CD4-positive, alpha-beta T cell treated with Interleukin-4 for 1 hour (primary cell): ENCODE measurements at places on chromosomes 6 and 20.

GRCh38 chr6:166554316-166554715, 32.2 kb downstream of the RAMACL start:
- DNase-seq = no peak

DNA sequence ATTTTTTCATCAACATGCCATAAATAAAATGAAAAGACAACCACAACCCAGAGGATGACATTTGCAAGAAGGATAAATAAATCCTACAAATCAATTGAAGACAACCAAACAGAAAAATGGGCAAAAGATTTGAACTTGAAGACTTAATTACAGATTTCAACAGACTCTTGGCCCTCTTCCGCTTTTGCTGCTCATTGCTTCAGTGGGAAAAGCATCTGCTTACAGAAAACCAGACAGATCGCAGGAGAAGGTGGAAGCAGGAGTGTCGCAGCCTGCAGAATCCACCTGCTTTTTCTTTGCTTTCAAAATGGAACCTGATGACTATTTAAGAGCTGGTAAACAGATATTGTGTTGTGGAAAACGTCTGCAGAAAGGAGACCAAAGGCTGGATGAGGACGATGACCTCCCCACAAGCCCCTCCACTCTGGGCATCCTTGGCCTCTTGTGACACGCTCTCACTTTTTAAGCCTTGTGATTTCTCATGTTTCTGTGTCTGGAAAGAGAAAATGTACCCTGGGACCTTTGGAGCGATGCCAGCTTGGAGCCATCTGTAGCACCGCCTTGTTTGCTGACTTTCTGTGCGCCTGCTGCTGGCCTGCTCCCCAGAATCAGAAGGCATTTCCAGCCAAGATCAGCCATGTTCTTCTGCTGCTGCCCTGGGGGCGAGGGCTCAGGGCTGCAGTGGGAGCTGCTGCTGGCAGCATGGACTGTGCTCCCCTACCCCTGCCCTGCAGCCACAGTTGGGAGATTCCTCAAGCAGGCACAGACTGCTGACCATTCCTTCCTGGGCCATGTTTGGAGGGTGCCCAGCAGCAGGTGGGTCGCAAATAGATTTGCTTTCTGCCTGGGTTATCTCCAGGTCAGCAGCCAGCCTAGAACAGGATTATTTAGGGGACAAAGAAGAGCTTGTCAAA, 3.6 kb upstream of the CSTL1 start:
- no peak for DNase-seq

DNA sequence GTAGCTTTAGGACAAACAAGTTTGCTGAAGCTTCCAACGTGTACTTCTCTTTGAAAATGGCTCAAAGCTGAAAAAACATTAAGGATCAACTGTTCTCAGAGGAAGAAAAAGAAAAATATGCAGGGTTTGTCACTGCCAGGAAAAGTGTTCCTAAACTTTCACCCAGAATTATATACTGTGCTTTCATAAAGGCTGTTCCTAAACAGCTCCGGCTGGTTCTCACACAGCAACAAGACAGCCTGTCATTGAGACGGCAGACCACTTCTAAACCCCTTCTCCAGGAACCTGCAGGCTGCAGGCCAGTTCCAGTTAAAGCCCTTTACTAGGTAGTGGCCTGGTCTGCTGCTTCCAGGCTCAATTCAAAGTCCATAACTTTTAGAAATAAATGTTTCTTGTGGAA, 97.4 kb upstream of the SOX4 start:
- no peak for DNase-seq

DNA sequence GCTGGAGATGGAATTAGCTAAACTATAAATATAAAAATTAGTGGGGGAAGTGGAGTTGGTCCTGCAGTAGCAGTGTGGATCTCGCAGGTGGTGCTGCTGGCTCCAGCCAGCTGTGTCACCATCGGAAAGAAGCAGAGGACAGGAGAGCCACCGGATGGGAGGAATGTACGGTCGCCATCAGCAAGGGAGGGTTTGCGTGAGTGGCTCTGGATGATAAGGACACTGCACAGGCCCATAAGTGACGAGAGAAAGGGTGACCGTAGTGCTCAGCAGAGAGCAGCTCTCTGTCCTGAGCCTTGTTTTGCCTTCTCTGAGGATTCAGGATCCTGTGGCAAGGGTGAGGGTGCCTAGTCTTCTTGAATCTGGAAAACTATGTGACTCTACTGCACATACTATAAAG, 378.7 kb downstream of the ZFAND3 start:
- no peak for DNase-seq

DNA sequence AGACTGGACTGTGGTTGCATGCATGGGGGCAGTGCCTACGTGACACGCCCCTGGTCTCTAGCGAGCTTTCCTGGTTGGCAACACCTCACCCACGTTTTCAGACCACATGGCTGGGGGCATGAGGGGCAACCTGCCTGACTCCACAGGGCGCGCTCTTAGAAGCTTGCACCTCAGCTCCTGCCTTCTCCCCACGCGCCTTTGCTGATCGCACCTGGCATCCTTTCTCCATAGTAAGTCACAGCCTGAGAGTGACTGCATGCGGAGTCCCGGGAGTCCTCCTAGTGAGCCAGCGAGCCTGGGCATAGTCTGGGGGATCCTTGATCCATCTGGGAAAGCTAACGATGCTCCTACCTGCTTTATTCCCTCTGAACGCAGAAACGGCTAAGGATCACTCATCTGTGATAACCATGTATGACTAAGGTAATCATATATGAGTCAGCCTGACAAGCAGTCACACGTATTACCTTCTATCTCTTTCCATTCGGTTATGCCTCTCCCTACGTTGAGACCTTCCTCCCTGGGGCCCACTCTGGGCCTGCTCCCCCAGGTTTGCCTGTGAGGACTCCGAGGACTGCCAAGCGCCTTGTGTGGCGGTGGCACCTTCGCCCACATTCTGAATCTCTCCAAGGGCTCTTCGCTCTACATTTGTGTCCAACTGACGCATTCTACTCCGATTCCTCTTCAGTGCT, 4.5 kb downstream of the TCFL5 start:
- no peak for DNase-seq

GRCh38 chr6:108476376-108476775, 84.3 kb upstream of the FOXO3 start:
- DNase-seq = no peak

DNA sequence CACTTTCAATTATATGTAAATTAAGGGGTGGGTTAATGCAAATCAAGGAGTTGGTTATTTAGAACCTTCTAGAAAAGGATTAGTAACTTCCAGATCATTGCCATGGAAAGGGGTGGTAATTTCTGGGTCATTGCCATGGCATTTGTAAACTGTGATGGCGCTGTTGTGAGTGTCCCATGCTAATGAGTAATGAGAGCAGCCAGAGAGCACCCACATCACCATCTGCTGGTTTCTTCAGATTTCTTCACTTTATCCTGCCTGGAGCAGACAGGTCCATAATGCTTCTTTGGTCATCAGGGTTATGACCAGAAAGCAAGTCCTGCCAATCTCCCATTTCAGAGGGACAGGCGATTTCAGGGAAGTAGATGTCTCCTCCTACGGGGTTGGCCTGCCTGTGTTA, 311.3 kb upstream of the CNR1 start:
- DNase-seq = no peak

DNA sequence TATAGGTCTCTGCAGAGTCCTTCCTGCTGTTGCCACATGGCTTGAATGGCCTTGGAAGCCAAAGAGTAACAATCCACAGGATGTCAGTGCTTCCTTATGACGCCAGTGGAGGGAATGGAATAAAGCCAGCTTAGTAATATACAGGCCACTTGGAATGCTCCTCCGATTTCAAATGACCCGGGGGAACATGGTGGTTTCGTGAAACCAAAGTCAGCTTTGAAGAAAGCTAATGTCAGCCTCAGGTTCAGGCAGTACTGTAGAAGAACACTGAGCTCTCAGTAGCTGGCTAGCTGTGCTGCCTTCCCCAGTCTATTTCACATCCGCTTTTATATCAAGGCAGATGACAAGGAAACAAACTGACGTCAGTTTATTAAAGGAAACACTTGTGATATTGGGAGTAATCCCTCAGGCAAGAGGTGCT, 189.1 kb downstream of the DTNBP1 start:
- no peak for DNase-seq

DNA sequence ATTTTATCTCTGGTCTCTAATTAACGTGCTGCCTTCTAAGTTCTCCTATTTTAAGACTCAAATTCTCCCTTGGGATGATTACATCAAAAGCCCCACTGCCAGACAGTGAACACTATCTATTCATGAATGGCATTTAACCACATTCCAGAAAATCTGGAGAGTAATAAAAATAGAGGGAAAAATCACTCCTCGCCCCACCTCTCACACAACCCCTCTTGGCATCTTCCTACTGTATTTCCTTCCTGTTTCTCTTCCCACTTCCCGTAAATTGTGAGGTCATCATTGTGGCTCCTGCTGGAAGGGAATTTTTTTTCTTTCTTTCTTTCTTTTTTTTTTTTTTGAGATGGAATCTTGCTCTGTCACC, 31.5 kb downstream of the RAB44 start:
- no peak for DNase-seq

GRCh38 chr20:25018841-25019240, 26.3 kb upstream of the APMAP start:
- DNase-seq = no peak

DNA sequence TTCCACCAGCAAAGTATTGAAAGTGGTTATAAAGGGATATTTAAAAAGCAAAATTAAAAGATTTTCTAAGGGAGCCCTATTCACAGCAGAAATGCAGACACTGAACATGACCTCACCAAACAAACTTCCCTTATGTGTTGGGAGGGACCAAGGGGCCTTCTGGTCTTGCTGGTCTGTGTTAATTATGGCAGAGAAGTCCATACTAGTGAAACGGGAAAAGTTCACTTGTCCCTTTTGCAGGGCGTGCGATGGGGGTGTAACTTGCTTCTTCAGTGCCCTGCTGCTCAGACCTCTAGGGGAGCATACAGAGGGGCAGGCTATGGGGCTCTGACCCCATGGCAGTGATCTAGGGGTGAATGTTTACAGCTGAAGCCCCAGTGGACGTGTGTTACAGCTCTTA, 53.0 kb upstream of the ZNF337 start:
- DNase-seq = no peak

DNA sequence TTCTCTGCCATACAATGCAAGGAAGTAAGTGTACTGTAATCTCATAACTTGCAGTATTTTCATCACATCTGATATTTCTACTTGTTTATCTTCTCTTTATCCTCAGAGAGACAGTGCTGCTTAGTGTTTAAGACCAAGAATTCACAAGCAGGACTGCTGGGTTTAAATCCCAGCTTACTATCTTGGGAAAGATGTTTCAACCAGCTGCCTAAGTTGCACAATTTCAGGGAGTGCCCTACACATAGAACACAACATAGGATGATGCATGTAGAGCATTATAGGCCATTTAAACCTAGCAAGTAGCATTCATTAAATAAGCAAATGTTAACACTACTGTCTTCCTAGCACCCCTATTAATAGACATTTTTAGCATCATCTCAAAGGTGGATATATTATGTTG, 205.2 kb upstream of the CEP162 start:
- no peak for DNase-seq

DNA sequence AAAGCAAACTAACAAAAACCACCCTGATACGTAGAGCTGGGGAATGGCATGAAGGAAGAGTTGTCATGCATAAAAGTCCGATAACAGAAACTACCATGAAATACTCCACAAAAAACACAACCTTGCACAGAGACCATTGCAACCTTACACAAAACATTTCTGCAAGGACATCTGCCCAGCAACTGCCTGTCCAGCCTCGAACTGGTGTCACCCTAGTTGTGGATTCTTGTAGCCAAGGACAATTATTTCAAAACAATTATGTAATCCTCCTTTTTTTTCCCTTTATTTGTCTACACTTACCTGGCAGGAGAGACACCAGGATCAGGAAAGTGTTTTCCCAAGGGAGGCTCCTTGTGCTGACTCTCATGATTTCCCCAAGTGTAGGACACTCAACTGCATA, 232.5 kb upstream of the SYNDIG1 start:
- DNase-seq = no peak

DNA sequence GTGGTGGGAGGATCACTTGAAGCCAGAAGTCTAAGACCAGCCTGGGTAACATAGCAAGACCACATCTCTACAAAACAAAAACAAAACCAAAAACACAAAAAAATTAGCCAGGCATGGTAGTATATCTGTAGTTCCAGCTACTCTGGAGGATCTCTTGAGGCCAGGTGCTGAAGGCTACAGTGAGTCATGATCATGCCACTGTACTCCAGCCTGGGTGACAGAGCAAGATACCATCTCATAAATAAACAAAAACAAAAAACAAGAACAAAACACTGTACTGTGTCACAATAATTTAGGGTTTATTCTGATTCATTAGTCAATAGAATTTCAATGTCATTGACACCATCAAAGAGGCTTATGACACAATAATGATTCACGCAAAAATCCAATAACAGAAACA, 1121.7 kb upstream of the MAP3K7 start:
- DNase-seq = no peak

- no peak for DNase-seq
Measured at GRCh38 chr20:14570811-14571210, 233.4 kb upstream of the FLRT3 start.

GRCh38 chr6:39256294-39256940, 27.1 kb upstream of the KCNK5 start:
- DNase-seq = no peak

DNA sequence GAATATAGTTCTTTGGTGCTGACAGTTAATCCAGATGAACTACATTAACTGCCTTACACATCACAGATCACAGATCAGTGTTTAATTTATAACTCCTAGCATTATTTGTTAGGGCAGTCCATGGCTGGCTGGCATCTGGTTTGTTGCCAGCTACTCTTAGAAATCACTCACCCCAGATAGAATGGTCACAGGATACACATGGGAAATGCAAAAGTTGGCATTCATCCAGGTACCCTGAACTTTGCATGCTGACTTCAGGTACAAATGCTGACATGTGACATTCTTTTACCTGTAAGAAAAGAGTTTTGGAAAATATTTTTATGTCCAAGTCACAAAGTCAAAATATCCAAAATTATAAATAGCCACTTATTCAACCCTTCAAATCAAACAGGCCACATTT, 20.2 kb downstream of the FBXL4 start:
- DNase-seq = no peak

DNA sequence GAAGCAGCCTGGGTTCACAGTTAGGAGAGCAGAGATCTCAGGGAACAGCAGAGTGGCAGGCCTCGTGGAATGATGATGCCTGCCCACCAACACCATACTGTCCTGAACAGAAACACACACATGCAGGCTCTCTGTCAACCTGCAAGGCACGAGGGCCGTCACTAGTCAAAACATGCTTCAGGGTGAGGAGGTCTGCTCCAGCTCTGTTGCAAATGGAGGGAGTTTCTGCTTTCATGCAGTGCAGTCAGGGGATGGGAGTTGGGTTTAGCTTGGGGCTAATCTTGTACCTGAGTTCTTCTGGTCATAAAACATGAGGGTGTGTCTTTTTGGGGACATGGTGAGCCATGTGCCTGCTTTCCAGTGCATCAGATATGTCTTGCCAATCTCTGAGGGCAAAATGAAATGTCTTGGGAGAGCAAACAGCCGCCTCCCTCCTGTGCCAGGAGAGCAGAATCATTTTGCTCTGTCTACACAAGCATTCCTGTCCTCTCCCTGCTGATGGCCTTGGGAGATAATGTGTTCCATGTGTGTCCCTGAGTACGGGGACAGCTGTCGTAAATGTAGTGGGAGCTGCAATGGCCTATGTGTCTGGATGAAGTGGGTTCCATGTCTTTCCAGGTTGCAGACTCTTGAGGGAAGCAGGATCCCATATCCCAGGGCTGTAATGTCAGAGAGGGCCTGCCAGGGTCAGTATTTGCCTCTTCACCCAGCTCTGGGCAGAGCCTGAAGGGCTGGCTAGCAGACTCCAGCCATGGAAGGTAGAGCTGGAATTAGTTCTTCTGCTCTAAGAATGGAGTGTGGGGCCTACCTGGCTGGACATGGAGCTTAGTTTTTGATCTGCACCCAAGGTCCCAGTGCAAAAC, 40.6 kb downstream of the MAFB start:
- DNase-seq = no peak

GRCh38 chr6:48426636-48427035, 315.6 kb upstream of the PTCHD4 start:
- no peak for DNase-seq
